ENCODE measurements at places on chromosomes 5 and 9.

DNA sequence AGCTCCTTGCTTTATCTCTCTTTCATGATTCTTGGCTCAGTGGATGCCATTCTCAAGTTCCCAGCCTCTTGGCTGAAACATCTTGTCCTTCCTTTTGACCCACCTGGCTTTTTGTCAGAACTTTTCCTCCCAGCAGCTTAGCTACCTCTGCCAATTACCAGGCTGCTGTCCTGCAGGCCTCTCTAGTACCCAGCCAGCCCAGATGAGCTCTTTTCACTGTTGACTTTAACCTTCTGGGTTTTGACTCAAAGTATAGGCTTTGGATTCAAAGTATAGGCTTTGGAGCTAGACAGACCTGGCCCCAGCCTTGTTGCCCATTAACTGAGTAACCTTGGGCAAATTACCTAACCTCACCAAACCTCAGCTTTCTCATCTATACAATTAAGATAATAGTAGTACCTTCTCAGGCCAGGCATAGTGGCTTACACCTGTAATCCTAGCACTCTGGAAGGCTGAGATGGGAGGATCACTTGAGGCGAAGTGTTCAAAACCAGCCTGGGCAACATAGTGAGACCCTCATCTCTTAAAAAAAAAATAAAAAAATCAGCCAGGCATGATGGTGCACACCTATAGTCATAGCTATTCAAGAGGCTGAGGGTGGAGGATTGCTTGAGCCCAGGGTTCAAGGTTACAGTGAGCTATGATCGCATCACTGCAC, 6.6 kb upstream of the TMEFF1 start:
- DNase-seq = no peak

DNA sequence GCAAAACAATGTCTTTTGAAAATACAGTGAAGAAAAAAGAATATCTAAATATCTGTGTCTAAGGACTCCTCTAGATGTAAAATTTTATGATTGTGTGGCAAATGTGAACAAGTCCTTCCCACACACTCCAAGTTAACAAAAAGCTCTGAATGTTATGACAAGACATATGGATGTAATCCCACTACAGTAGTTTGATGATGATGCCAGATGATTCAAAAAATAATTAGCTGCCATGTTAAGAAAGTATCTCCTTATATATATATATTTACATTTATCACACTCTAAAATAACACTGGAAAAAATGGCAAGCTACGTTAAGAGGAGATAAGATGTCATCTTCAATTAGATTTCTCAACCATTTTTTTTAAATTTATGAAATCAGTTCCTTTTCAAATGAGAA, 178.5 kb downstream of the NFIB start:
- no peak for DNase-seq

DNA sequence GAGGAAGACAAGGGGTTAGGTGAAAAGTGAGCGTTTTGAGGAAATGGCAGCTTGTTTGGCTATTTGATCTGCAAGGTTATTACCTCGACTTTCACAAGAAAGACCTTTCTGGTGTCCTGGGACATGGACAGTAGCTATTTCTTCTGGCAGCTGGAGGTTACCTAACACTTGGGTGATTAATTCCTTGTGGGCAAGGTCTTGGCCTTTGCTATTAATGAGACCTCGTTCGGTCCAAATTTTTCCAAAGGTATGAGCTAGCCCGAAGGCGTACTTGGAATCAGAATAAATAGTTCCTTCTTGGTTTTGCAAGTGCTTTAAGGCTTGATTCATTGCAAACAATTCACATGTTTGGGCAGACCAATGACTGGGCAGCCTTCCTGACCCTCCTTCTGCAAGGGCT, 4.9 kb downstream of the GTF3C5 start:
- DNase-seq = no peak

GRCh38 chr9:104993291-104993963, 65.5 kb upstream of the ABCA1 start:
- no peak for DNase-seq

DNA sequence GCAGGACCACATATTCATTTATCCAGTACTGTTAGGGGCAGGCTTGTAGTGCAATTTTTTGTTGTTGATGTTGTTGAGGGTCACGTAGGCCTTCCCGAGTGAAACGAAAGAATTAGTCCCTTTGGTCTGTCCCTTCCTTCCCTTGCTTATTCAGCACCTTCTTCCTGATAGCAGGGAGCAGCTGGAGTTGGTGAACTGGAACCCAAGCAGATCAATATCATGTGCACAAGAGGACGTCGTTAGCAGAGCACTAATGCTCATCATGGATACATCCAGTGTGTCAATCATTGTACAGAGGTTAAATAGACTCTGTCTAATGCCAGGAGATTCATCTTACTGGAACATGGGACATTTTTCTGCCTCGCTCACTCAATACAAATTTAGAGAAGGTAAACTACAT, 33.0 kb upstream of the MAP1B start:
- DNase-seq = no peak

DNA sequence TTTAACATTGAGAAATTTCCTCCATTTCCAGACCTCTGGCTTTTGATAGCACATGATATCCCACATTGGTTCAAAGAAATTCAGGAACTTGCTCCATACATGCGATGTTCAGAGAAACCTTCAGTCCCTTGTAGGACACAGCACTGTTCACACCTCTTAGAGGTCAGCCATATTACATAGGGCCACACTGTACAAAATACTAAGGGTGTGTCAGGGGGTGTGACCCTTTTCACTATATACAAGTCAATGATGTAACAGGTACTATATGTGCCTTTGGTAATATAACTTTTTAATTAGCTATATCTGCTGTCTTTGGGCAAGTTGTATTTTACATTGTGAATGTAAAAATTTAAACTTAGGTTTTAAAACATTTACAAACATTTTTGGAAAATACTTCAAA, 505.5 kb downstream of the ENC1 start:
- no peak for DNase-seq

DNA sequence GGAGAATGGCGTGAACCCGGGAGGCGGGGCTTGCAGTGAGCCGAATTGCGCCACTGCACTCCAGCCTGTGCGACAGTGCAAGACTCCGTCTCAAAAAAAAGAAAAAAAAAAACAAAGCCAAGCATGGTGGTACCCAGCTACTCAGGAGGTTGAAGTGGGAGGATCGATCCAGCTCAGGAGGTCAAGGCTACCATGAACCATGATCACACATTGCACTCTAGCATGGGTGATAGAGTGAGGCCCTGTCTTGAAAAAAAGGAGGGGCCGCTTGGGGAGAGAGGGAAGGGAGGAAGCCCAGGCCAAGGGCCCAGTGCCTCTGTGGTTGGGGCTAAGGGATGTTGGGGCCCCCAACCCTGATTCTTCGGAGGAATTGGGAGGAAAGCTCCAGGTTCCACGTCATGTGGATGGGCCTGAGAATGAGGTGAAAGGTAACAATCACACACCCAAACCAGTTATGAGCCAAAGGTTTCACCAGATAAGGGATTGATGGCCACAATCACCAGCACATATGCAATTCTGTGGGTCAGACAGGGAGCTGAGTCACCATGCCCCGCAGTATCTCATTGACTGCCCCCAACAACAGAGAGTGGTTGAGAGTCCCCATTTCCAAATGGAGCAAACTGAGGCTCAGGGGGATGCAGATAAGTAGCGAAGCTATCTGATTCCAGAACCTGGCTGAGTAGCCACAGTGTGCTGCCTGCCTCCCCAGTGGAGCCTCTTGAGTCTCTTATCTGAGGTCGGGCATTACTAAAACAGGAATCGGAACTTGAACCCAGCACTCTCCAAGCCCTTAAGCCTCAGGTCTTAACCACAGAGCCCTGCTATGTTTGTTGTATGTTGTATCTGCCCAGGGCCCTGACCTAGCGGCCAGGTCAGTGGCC, 20.5 kb downstream of the SWI5 start:
- DNase-seq = no peak

GRCh38 chr5:163347671-163348070, 89.7 kb upstream of the CCNG1 start:
- peak; percentile 35 for DNase-seq

DNA sequence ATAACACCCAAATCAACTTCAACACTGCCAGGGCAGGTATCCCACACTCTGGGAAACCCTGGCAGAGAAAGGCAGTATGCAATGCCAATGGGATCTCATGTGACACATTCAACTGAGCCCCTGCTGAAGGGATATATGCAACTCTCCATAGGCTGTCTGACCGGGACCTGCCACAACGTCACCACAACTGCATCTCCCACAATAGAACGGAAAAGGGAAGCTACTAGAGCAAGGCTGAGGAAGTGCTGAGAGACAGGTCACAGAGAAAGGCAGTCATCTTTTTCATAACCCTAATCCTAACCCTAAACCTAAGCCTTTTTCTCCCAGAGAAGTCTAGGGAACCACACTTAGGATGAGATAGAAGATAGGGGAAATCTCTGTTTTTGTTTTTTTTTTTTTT, 345.9 kb upstream of the CD180 start:
- no peak for DNase-seq
